ENCODE measurements at places on chromosomes 3 and 15.

DNA sequence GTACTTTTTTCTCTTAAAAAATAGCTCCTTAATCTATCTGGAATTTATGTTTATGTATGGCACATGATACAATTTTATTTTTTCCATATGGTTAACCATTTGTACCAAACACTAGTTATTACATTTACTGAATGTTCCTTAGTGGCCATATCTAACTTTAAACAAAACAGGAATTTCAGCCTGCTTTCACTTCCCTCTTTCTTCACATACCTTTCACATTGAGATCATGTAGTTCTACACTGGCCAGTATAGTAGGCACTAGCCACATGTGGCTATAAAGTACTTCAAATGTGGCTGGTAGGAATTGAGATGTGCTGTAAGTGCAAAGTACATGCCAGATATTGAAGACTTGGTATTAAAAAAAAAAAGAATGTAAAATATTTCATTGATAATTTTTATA, 4.7 kb upstream of the RYK start:
- no peak for DNase-seq

GRCh38 chr15:68612979-68613740, 34.4 kb downstream of the CORO2B start:
- peak; percentile 43 for DNase-seq

GRCh38 chr3:106083207-106083606, 214.4 kb upstream of the CBLB start:
- no peak for DNase-seq

DNA sequence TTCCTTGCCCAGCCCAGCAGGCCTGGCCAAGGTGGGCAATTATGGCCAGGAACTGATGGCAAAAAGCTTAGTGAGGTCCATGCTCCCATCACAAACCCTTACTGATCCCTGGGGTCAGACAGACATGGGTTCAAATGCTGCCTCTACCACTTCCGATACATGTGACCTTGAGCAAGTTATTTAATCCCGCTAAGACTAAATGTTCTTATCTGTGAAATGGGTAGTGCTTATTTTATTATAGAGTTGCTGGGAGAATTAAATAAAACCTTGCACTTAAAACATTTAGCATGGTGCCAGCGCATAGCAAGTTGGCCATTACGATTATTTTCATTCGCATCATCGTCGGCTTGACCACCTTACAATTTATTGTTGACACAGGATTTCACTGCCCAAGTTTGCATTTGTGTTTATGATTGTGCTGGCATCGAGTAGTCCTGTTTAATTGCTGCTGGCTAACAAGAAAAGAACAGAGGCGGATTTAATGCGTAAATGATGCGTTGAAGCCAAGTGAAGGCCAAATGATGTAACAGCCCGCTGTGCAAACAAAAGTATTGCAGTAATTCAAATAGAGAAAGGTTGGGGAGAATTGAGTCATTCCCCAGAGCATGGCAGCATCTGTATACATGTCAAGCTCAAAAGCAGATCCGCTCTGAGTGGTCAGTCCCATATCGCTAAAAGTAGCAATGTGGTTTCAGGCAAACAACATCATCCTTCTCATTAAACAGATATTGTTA, 7.3 kb upstream of the FURIN start:
- DNase-seq: no peak

- no peak for DNase-seq
Measured at GRCh38 chr3:112751061-112751460, 95.6 kb downstream of the CD200R1L start.

- no peak for DNase-seq
Measured at GRCh38 chr3:181956122-181956521, 244.4 kb downstream of the SOX2 start.

GRCh38 chr3:67349551-67350174, 304.7 kb downstream of the SUCLG2 start:
- DNase-seq: no peak

DNA sequence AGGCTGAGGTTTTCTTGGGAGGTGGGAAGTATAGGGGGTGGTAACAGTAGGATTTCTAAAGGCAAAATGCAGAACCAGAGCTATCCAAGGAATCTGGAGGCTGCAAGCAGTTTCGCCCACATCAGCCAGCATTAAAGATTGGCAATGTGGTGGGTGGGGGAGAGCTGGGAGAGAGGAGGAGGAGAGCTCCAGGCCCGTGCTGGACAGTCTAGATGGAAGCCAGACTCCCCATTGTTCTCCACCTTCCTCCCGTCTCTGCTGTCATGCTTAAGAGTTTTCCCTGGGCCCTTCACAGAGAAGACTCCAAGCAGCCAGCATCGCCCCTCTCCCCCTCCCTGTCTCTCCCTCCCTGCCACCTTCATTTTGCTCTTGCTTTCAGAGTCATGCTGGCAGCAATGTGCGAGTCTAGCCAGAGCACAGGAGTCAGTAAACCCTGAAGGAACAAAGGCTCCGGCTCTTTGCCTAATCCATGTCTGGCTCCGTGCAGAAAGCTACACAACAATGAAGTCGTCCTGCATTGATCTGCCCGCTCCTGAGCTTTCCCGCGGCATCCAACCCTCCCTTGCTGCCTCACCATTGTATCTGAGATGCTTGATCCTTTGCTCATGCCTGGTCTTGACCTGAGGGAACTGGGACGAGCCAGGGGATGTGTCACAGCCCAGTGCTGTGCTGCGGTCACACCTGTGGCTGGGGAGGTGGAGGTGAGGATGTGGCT, 282.9 kb downstream of the NTRK3 start:
- DNase-seq: no peak

DNA sequence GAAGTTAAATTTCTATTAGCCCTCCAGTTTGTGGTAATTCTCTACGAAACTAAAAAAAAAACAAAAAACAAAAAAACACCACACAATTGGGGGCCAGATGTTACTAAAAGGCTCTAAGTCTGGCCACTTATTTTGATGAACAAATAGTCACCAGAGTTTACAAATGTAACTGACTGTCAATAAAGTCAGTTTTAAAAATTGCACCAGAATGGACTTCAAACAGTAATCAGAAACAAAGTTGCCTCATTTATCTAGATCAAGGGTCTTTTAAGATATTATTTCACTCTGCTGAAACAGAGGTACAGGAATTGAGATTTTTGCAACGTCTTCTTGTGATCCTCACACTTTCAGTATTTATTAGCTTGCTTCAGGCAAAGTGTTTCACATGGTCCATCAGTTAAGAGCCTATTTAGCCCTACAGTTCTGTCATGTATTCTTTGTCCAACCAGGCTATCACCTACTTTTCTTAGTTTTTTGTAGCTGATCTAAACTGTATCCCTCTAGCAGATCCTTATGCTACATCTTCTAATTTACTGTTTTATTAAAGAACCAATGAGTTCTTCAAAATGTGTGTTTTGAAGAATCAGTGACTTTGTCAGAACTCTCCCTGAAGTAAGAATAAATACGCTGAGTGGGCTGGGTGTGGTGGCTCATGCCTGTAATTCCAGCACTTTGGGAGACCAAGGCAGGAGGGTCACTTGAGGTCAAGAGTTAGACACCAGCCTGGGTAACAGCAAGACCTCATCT, 74.7 kb downstream of the ANKRD28 start:
- DNase-seq: no peak

DNA sequence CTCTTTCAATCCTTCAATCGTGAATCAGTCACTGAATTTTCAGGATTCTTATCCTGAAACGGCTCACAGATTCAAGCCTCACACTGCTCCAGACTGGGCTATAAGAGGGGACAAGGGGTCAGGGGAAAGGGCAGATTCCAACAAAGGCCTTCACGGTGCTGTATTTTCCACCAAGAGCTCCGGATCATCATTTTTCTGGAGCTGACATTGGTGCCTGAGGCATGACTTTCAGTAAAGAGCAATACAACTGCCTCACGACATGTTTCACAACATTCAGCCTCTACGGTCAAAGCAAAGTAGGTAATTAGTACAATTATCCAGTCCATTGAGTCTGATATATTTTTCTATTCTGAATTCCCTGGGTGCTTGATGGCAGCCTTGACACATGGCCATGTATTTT, 185.0 kb upstream of the PRICKLE2 start:
- DNase-seq: no peak

DNA sequence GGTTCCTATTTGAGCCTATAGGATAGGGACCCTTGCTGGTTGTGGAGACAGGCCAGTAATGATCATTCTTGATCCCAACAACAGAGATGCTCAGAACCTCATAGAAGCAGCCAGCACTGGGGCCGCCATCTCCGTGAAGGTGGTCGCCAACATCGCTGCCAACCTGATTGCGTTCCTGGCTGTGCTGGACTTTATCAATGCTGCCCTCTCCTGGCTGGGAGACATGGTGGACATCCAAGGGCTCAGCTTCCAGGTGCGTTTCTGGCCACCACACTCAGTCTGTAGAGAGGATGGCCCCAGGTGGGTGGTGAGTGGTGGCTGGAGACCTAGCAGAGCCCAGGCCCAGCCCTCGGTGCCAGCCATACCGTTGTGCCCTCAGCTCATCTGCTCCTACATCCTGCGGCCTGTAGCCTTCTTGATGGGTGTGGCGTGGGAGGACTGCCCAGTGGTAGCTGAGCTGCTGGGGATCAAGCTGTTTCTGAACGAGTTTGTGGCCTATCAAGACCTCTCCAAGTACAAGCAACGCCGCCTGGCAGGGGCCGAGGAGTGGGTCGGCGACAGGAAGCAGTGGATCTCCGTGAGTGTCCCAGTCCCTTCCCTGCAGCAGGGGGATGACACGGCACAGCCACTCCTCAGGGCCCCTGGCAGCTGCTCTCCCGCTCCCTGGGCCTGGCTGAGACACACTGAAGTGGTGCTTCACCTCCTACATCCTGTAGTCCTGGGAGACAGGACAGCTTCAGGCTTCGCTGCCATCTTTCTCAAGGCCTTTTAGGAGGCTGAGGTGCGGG, 46.5 kb upstream of the PDE8A start:
- DNase-seq: no peak

DNA sequence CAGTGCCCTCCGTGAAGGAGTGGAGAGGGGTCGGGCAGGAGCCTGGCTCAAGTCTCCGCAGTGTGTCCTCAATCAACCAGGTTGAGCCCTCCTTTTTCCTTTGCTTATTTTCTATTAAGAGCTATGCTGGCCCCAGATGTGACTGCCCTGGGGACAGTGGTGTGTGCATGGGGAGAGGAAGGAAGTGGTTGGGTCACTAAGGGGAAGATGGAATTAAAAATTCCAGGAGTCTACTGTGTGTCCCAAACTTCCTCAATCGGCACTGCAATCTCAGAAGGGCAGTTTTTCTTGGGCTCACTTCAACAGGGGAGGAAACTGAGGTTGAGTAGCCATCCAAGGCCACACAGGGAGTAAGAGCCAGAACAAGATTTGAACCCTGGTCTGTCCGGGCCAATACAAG, 13.7 kb upstream of the GRIP2 start:
- DNase-seq: no peak

DNA sequence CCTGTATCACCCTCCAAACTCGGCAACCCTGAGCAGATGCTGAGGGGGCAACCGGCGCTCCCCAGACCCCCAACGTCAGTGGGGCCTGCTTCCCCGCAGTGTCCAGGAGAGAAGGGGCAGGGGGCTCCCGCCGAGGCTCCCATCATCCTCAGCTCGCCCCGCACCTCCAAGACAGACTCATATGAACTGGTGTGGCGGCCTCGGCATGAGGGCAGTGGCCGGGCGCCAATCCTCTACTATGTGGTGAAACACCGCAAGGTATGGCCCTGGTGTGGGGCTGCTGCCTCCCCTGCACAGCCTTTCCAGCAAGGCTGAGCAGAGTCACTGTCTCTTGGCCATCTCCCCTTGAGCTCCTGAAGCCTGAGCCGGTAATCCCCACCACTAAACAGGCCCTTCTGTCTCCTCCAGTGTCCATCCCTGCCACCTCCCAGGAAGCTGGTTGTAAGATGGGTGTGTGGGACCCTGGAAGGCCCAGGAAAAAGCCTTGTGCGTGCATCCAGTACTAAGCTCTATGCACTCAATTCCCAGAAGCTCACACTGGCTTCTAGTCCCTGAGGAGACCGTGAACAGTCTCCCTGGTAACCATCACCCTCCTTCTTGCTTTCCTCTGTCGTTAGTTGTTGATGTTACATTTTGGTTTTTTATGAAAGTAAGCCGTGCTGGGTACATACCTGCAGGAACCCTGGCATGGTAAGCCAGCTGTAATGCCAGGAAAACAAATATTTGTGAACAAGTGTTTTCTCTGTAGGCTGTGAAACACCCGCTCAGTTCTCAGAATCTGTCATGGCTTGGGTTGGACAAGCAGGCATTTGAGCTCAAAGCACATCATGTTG, 63.3 kb downstream of the BOC start:
- no peak for DNase-seq

- no peak for DNase-seq
Measured at GRCh38 chr15:100835636-100836035, 44.0 kb upstream of the ALDH1A3 start.

- DNase-seq: peak; percentile 12
Measured at GRCh38 chr15:85289677-85290365, 90.6 kb upstream of the AKAP13 start.

GRCh38 chr3:156535798-156536197, 19.1 kb downstream of the SSR3 start:
- DNase-seq: no peak

GRCh38 chr3:166785876-166786275, 594.2 kb downstream of the ZBBX start:
- DNase-seq: no peak

DNA sequence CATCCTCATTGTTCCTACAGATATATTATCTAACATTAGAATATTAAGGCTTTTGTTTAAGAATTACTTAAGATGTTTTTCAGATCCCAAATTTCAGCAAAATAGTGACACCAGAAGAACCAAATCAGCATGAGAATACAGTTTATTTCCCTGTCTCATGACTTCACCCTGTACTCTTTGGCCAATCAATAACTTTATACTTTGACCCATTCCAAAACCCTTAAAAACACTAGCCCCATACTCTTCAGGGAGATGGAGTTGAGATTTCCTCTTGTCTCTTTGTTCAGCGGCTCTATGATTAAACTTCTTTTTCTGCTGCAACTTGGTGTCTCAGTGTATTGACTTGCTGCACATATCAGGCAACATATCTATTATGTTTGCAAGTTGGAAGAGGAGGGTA, 207.7 kb downstream of the ZBBX start:
- no peak for DNase-seq

- DNase-seq: no peak
Measured at GRCh38 chr3:101940521-101941317, 91.4 kb downstream of the NFKBIZ start.

- DNase-seq: no peak
Measured at GRCh38 chr3:156383441-156384025, 171.4 kb downstream of the SSR3 start.

GRCh38 chr3:41346698-41347270, 147.5 kb downstream of the CTNNB1 start:
- DNase-seq: no peak

GRCh38 chr3:195147649-195148080, 123.3 kb downstream of the XXYLT1 start:
- DNase-seq: peak; percentile 54

DNA sequence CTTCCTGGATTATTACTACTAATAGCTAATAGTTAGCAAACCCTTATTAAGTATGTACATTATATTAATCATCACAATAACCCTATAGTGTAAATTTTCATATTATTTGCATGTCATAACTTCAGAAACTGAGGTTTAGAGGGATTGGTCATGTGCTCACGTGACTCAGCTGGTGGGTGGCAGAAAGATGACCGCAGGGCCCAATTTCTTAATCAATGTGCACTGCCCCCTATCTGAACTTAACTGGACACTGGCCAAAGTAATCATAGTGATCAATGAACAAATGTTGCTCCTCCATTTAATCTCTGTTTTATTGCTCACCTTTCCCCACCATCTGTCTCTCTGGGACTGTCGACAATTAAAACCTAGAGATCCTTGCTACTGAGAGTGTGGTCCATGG, 52.2 kb downstream of the PLD1 start:
- no peak for DNase-seq

GRCh38 chr3:114456742-114457141, 162.9 kb downstream of the TIGIT start:
- no peak for DNase-seq

- DNase-seq: peak; percentile 66
Measured at GRCh38 chr3:15015456-15015855, 49.7 kb downstream of the MRPS25 start.

All from erythroblast (primary cell).